Placental epithelial cell (primary cell): ENCODE measurements at places on chromosomes 12 and 14. TPM values are rescaled to one million over a fixed set of nuclear protein-coding genes. Genes with fewer than 3 reads are reported as not detected.

The TSPAN8 gene
- total RNA-seq = 1.2 TPM in 1 of 2 replicates, not detected in the other

The PPP1R1A gene
- not detected in 2 replicates for total RNA-seq

The KRT2 gene
- total RNA-seq = not detected in 2 replicates

The KCTD10 gene
- 46.3 and 81.4 TPM in 2 replicates for total RNA-seq

The GLT1D1 gene
- total RNA-seq = 0.11 TPM in 1 of 2 replicates, not detected in the other

The COX8C gene
- 0.39 TPM in 1 of 2 replicates, not detected in the other for total RNA-seq

The ERBB3 gene
- 51.7 and 74.6 TPM in 2 replicates for total RNA-seq

The CCDC38 gene
- total RNA-seq = under 0.01 and 0.11 TPM in 2 replicates

The CLBA1 gene
- 5.5 and 9.8 TPM in 2 replicates for total RNA-seq

The NEDD8 gene
- 99.8 and 112 TPM in 2 replicates for total RNA-seq

The KRT8 gene
- 1,687 and 3,634 TPM in 2 replicates for total RNA-seq

The HNF1A gene
- not detected in 2 replicates for total RNA-seq

The FAM181A gene
- not detected in 2 replicates for total RNA-seq

The GLRX5 gene
- 16.1 and 43.1 TPM in 2 replicates for total RNA-seq

The MIP gene
- not detected in 2 replicates for total RNA-seq

The MGP gene
- not detected in 2 replicates for total RNA-seq

The ADAMTS20 gene
- total RNA-seq = not detected in 2 replicates

The FITM1 gene
- total RNA-seq = 0.39 and 1.7 TPM in 2 replicates

The MYL2 gene
- not detected in 2 replicates for total RNA-seq

The ARHGAP9 gene
- total RNA-seq = under 0.01 TPM in 1 of 2 replicates, not detected in the other

The ART4 gene
- 86.0 and 203 TPM in 2 replicates for total RNA-seq

The PLEKHG3 gene
- 33.4 and 92.0 TPM in 2 replicates for total RNA-seq

The FGF23 gene
- total RNA-seq = not detected in 2 replicates

The NKX2-1 gene
- not detected in 2 replicates for total RNA-seq

The BHLHE41 gene
- 0.22 and 1.2 TPM in 2 replicates for total RNA-seq

The INTS13 gene
- total RNA-seq = 18.5 and 20.1 TPM in 2 replicates

The FSCB gene
- total RNA-seq = under 0.01 and 0.11 TPM in 2 replicates

The TTC6 gene
- not detected in 2 replicates for total RNA-seq

The LRR1 gene
- 9.4 and 13.6 TPM in 2 replicates for total RNA-seq

The CCDC197 gene
- total RNA-seq = not detected in 2 replicates

The PTPRB gene
- total RNA-seq = under 0.01 and 1.1 TPM in 2 replicates

The CLEC4A gene
- under 0.01 TPM in 1 of 2 replicates, not detected in the other for total RNA-seq

The HELB gene
- total RNA-seq = 2.8 and 4.7 TPM in 2 replicates

The A2M gene
- 0.39 TPM in 1 of 2 replicates, not detected in the other for total RNA-seq

The NRXN3 gene
- total RNA-seq = 27.1 and 27.2 TPM in 2 replicates

The LPAR5 gene
- total RNA-seq = 5.1 and 10.7 TPM in 2 replicates

The KLHL28 gene
- 14.9 and 18.5 TPM in 2 replicates for total RNA-seq

The SLCO1B1 gene
- not detected in 2 replicates for total RNA-seq

The FBLN5 gene
- total RNA-seq = 3.5 and 4.2 TPM in 2 replicates

The LRRC43 gene
- total RNA-seq = 0.22 and 1.2 TPM in 2 replicates

The SERPINA1 gene
- total RNA-seq = under 0.01 and 0.22 TPM in 2 replicates

The GSKIP gene
- total RNA-seq = 17.7 and 30.7 TPM in 2 replicates
